Non-pigmented ciliary epithelial cell (primary cell): ENCODE measurements at places on chromosomes 4 and X.

GRCh38 chr4:57023104-57023503, 44.4 kb downstream of the POLR2B start:
- DNase-seq = peak; percentile 94

DNA sequence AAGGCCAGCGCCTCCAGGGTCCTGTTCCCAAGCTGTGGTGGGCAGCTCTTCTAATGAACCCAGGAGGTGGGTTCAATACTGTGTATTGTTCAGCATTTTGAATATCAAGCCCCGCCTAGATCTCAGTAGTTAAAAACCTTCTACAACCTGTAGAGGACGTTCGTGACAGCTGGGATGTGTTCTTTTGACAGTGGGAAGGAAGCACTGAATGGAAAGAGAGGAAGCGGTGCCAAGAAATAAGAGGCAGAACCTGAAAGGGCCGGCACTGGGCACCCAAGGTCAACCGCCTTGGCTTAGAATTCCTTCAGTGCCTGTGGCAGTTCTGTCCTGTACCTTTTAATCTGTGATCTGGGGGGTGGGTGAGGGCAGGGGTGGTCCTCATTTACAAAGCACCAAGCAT, 73.1 kb downstream of the CC2D2A start:
- DNase-seq = no peak

GRCh38 chr4:175048906-175049305, 130.7 kb downstream of the ADAM29 start:
- DNase-seq = no peak

- no peak for DNase-seq
These were observed 28.2 kb downstream of the NHS start for GRCh38 chrX:17403189-17403691.

DNA sequence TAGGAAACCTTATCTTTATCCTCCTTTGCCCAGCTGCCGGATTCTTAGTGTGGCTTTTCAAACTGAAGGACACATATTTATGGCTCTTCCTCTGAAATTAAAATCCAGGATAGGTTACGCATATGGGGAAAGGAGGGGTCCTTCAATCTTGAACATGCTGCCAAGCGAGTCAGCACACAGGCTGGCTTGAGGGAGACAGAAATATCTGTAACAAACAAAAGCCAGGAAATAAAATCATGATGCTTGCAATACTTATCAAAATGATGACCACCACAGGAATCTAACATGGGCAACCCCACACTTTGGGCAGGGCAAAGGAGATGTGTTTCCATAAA, 196.4 kb upstream of the LDB2 start:
- DNase-seq = no peak

GRCh38 chr4:126976850-126977632, 655.7 kb upstream of the INTU start:
- no peak for DNase-seq

GRCh38 chr4:38026158-38026740, 66.1 kb downstream of the PTTG2 start:
- no peak for DNase-seq

- DNase-seq = peak; percentile 34
These were observed 36.3 kb downstream of the SNCA start for GRCh38 chr4:89800527-89801103.

- no peak for DNase-seq
These were observed 1065.7 kb upstream of the FTHL17 start for GRCh38 chrX:32137525-32137924.

GRCh38 chr4:135256111-135256510, 1054.5 kb upstream of the PABPC4L start:
- peak; percentile 40 for DNase-seq

- no peak for DNase-seq
These were observed 1287.7 kb downstream of the FAM133A start for GRCh38 chrX:94961730-94962129.

- DNase-seq = no peak
These were observed 731.9 kb upstream of the PCDH10 start for GRCh38 chr4:132417220-132417619.

GRCh38 chr4:146590801-146591200, 47.9 kb upstream of the POU4F2 start:
- DNase-seq = no peak

DNA sequence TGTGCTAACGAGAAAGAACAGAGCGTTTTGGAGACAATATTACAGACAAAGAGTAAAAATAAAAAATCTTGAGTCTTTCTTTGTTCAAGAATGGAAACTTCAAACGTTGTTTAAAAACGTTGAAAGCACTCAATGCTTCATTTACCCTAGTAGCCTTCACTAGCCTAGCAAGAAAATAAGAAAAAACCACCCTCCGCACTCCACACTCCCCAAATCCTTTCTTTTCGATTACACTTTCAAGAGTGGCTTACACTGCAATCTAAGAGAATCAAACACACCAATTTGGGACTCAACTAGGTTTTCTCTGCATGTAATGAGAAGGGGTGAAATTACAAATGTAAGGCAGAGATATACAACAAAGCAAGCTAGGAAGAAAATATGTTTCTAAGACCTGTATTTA, 4.7 kb downstream of the TMSB4X start:
- DNase-seq = no peak

GRCh38 chr4:34181891-34182290, 2062.4 kb downstream of the ARAP2 start:
- no peak for DNase-seq

GRCh38 chr4:154314248-154314647, 177.4 kb downstream of the DCHS2 start:
- DNase-seq = no peak

DNA sequence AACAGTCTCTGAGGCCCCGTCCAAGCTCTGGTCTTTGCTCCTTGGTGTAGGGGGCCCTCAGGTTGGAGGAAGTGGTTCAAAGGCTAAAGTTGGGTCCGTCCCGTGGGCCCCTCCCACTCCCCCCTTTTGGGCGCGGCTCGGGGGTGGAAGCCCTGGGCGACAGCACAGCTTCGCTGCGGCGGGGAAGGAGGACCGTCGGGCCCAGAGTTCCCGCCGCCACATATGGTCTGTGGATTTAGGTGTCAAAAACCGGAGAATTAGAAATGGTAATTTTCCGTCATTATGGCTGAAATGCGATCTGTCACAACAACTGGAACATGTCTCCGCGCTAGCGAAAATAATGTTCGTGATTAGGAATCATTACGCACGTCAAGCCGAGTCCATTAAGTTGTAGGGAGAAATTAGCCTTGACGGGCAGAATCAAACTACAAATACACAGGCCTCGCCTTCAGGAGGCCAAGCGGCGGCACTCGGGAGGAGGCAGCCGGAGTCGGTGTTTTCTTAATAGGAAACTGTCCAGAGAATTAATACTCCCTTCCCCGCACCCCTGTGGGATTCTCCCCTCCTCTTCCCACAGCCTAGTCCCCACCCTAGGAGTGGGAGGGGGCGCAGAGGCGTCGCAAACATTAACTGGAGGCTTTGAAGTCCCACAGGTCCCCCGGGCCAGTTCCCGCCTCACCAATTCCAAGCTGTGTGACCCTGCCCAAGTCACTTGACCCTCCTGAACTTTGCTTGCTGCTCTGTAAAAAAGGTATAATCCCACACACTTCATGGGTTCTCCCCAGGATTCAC, 15.0 kb downstream of the NKX3-2 start:
- no peak for DNase-seq

GRCh38 chr4:16641971-16642370, 256.5 kb downstream of the LDB2 start:
- DNase-seq = no peak

- DNase-seq = no peak
These were observed 99.6 kb upstream of the CCSER1 start for GRCh38 chr4:90027565-90027964.

DNA sequence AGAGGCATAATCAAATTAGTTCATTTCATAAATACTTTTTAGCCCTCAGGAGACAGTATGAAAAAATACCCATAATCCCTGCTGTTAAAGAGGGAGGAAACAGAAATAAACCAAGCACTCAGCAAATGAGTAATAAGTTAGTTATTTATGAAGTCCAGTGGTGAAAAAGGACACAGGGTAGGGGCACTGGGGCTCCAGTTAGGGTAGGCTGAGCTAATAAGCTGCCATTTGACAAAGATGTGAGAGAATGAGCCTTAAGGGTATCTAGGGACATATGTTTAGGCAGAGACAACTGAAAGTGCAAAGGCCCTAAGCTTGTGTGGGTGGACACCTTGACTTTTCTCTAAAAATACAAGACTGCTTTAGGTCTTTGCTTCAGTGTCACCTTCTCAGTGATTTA, 94.4 kb downstream of the IL15 start:
- DNase-seq = no peak

- no peak for DNase-seq
These were observed 61.6 kb downstream of the KDM5C start for GRCh38 chrX:53163436-53163835.

GRCh38 chrX:110450050-110450449, 91.4 kb downstream of the RTL9 start:
- peak; percentile 19 for DNase-seq

- DNase-seq = no peak
These were observed 44.7 kb downstream of the TMEM156 start for GRCh38 chr4:38987491-38987890.

- no peak for DNase-seq
These were observed 395.9 kb upstream of the GRIA3 start for GRCh38 chrX:122788216-122788615.

- no peak for DNase-seq
These were observed 6.2 kb downstream of the CCKAR start for GRCh38 chr4:26484032-26484515.

DNA sequence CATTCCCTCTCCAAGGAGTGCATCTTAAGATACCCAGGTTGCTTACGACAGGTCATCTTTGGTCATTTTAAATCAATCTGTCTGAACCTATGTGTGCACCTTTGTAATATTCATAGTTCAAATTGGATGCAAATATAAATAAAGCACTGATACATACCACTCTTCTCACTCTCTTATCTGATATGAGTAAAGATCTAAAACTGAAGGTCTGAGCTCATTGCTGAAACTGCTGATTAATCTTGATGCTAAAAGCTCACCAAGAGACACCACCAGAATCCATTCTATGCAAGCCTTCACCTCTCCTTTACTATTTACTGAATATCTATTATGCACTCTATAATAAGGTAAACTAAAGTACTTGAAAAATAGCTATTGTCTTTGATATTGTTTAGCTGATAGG, 16.6 kb downstream of the HSD17B13 start:
- DNase-seq = no peak

DNA sequence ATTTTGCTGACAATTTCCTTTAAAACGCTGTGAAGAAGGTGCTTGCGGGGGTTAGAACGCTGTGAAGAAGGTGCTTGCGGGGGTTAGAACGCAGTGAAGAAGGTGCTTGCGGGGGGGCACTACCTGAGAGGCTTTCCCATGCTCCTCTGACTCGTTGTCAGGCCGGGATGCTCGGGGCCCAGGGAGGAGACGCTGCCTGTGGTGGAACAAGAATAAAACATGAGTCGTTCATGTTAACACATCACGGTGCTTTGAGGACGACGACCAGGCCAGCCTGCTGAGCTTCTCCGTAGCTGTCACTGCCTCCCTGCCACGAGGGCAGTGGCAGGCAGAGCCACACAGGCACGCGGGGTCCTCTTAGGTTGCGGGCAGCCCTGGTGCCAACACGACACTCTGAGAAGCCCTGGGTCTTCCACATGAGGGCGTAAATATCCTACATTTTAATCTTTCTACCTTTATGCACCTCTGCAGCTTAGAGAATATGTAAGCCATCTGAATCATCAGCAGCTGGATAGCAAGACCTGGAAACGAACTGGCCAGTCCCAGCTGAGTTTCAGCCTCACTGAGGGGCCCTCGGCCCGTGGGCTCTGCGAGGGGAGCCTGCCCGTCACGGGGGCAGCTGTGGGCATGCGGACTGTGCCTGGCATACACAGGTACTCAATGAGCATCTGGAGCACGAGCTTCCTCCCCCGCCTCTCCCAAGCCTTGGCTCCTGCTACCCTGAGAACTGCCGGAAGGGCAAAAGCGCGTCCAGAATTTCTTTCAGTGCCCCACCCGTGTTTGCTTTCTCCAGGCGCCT, 47.0 kb downstream of the FGFRL1 start:
- DNase-seq = no peak

- no peak for DNase-seq
These were observed 11.4 kb downstream of the HTRA3 start for GRCh38 chr4:8280876-8281440.

- no peak for DNase-seq
These were observed 158.6 kb downstream of the STPG2 start for GRCh38 chr4:97984545-97985131.

DNA sequence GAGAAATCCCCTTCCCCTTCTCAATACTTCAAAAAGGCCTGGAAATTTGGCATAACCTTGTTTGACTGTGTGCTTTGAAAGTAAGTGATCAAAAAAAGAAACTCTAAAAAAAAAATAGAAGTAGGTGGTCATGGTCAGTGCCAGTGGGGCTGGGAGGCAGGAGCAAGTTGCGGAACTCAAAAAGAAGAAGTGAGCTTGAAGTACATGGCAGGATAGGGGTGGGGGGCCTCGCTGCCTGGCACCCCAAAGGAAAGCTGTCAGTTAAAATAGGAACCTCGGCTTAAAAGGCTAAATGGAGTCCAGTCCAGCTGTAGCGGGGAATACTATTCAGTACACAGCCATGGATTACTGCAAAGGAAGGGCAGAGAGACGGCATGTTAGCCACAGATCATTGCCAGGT, 12.2 kb upstream of the NKRF start:
- DNase-seq = no peak

- no peak for DNase-seq
These were observed 178.7 kb downstream of the SLIT2 start for GRCh38 chr4:20430259-20430941.
